ENCODE measurements at places on chromosomes 6 and 20. TPM values are rescaled to one million over a fixed set of nuclear protein-coding genes. Genes with fewer than 3 reads are reported as not detected.

GRCh38 chr6:50457351-50457750 is 256.0 kb upstream of the TFAP2D start:
- DNase-seq: no peak

- DNase-seq: no peak
Measured at GRCh38 chr20:32970973-32971300, 33.3 kb downstream of the SUN5 start.

The LY86 gene
- 5.2 TPM for total RNA-seq

- DNase-seq: peak; percentile 72
Measured at GRCh38 chr6:27133281-27134227, 113.9 kb upstream of the PRSS16 start.

The CDC40 gene
- 10.1 TPM for total RNA-seq

Data from right atrium auricular region (tissue), 2 donors.